Myocyte (in vitro differentiated cells): ENCODE measurements at places on chromosomes 3 and 15.

GRCh38 chr3:85007195-85008094 is 48.7 kb downstream of the CADM2 start:
- DNase-seq: no peak

DNA sequence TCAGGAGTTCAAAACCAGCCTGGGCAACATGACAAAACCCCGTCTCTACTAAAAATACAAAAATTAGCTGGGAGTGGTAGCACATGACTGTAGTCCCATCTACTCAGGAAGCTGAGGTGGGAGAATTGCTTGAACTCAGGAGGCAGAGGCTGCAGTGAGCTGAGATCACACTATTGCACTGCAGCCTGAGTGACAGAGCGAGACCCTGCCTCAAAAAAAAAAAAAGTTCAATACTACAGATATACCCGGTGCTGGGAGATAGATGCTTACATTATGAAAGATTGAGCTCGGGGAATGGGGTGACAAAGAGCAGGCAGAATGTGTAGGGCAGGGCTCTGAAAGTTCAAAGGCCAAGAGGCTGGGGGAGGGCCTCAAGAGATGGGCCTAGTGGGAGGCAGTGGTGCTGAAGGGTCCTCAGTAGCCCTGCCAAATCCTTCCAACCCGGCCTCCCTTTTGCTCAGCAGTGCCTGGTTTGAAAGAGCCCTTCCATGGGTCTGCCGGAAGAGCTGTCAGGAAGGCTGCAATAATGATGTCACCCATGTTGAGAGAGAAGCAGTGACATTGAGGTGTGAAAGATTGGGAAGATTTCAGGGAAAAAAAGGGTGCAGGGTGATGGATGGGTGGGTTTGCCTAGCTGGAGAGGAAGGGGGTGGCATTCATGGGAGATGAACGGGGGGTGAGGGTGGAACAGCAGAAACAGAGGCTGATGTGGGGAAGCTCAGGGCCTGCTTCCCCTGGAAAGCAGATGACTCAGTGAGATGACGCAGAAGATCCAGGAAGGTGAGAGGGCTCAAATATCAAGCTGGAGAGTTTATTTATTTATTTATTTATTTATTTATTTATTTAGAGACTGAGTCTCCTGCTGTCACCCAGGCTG is 20.0 kb upstream of the IREB2 start:
- no peak for DNase-seq

GRCh38 chr3:21962456-21962855 is 211.4 kb upstream of the ZNF385D start:
- no peak for DNase-seq

DNA sequence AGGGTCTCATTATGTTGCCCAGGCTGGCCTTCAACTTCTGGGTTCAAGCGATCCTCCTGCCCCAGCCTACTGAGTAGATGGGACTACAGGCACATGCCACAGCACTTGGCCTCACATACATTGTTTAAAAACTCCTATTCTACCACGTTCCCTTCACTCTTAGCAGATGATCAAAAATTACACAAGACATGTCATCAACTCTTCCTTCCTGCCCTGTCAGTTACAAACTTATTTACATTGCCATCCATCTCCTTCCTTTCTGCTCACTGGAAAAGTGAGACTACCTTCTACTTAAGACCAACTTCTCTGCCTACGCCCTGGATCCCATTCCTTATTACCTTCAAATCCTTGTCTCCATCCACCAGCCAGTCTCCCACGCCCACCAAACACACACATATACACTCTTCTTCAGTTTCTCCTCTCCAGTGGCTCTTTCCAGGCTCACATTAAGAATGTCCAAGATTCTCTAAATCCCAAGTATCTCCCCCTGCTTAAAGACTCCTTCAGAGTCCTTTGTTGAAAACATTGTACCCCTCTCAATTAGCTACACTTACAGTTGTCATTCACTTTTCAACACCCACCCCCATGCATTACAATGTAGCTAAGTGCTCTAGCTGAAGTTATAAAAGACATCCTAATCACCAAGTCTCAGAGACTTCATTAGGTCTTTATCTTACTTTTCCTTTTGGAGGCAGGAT is 4.3 kb downstream of the PEAK1 start:
- no peak for DNase-seq

DNA sequence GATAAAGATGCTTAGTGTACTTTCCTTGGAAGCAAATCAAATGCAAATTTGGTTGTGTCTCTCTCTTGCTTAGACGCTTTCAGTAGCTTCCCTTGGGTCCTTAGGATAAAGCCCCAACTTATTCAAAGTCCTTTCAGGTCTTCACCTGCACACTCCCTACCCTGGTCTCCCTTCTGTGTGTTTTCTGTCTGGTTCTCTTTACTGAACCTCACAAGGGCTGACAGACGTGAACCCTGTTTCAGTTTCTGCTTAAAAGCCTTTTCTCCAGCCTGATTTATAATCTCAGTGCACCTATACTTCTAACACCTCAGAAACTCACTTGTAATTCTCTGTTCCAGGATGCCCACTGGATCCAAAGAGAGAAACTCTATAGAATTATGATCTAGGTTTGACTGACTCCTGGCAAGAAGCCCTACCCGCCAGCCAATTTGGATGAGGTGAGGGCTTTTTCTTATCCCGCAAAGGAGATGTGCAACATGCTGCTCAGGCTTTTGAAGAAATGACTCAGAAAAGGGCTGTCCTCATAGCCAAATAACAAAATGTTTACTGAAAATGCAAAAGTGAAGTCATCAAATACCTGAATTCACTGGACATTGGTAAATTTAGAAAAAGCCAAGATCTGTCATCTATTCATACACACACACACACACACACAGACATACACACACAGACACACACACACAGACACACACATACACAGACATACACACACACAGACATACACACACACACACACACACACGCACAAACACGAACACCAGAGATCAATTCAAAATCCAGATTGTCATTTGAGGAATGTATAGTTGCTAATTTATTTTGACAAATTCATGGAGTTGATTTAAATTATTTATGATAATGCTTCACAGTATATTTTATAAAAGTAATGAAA is 102.4 kb upstream of the EOMES start:
- no peak for DNase-seq
